Cardiac fibroblast (primary cell): ENCODE measurements at places on chromosomes 2 and 18.

- DNase-seq: no peak
These were observed 42.5 kb upstream of the TMEM200C start for GRCh38 chr18:5937795-5938194.

- DNase-seq: peak; percentile 15
These were observed 159.2 kb downstream of the GALNT3 start for GRCh38 chr2:165634855-165635254.

DNA sequence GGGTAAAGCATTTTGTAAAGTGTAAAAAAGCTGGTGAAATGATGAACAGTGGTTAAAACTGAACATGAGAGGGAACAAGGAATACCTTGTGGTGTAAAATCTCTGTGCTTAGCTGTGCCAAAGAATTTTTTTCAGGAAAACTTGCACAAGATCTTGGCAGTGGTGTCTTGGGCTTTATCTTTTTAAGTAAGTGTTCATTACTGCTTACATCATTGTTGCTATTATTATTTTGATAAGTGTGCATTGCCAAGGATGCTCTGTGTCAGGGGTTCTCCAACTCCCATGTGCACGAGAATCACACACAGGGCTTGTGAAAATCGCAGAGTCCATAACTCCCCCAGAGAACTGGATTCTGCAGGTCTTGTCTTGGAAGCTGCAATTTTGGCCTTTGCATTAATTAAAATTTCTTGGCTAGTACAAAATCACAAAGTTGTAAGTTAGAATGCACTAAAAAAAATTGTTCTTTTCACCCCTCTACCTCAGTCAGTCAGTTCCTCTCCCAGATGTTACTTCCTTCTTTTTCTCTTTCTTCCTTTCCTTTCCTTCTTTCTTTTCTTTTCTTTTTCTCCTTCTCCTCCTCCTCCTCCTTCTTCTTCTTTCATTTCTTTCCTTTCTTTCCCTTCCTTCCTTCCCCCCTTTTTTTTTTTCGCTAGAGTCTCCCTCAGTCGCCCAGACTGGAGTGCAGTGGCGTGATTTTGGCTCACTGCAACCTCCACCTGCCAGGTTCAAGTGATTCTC is 37.8 kb downstream of the GATA6 start:
- DNase-seq: peak; percentile 43

GRCh38 chr2:225108805-225109204 is 66.5 kb upstream of the DOCK10 start:
- DNase-seq: no peak

DNA sequence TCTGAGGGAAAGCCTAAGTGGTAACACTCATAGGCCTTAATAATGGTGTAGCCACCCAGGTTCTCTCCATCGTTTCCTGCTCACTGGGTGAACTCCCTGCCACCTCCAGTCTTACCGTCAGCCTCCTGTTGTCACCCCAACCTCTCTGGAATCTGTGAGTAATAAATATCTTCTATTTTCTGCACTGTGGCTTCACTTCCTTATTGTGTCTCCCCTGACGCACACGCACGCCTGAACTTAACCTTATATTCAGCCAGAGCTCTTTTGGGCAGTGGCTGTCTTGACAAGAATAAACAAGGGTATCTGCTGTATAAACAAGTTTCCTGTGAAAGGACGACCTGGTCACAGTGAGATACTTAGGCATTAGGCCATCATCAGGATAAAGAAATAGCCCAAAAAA is 467.2 kb downstream of the SPAG16 start:
- no peak for DNase-seq

GRCh38 chr2:108632332-108633160 is 86.7 kb upstream of the RANBP2 start:
- no peak for DNase-seq
